ENCODE measurements at places on chromosomes 6 and 20.
A peak's percentile ranks its signal among the peaks of the same experiment; 100 is the strongest.

DNA sequence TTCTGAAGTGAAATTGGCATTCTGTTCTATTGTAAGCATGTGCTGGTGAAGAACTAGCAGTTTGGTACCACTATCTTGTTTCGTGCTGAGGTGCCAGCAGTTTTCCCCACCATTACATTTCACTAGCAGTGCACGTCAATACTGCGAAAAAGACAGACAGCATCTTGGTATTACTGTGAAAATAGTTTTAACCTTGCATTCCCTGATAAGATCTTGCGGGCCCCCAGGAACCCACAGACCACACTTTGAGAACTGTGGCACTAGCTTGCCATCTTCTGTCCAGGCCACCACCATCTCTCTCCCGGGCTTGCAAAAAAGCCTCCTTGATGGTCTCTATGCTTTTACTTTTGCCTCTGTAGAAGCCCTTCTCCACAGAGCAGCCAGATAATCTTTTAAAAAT, 185.7 kb downstream of the BACH2 start:
- DNase-seq, result no peak

DNA sequence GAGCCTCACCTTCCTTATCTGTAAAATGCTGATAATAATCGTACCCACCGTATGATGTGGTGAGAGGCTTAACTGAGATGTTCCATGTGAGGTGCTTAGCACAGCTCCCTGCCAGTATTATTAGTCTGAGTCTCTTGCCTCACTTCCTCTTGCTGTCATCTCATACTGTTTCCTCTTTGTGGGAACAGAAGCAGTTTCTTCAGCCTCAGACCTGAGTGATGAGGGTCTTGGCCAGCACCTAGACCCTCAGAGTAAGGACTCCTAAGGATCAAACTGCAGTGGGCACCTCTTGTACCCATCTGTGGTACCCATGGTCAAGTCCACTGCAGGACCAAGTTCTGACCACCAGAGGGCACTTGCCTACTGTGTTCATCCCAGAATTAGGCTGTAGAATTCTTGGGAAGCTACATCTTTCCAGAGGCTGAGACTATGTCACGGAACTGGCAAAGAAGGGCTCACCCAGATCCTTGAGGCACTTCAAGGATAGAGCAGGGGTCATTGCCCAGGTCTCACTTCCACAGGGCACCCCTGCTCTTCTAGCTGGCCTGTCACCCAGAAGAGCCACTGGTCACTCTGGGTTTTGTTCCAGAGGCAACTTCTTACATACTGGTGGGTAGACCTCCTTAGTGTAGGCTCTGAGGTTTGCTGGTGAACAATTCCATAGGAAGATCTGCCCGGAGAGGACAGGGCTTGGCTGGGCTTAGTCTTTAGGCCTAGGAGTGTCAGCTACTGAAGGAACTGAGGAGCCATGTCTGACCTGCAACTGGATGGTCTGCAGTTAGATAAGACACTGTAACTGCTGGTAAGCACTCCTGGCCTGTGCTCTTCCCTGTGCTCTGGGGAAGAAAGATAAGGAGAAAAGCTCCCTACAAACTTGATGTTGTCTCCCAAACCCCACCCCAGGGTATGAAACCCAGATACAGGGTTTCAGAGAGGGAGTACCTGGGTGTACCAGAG, 20.6 kb upstream of the SGK2 start:
- DNase-seq, result peak; percentile 31

DNA sequence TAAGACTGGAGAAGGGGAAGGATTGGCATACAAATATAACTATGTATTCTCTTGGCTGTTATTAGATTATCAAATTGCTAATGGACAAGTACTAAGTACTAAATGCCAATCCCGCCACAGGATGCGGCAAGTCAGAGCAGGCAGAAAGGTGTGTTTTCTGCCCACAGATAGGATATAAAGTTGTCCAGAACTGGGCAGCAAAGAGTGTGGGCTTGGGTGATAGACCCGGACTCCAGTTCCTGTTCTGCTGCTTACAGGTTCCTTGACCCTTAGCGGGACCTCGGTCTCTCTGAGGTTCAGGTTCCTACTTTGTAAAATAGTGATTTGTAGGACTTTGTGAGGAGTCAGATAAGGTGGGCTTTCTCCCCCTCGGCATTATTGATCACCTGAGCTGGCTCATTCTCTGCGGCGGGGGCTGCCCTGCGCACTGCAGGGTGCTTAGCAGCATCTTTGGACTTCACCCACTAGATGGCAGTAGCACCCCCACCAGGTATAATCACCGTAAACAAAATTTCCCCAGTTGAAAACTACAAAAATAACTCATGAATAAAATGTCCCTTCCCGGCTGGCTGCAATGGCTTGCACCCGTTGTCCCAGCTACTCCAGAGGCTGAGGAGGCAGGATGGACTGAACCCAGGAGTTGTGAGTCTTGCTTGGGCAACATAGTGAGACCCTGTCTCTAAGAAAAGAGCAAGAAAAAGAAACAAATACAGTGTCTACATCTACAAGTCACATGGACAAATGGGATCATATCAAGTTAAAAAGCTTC, 193.1 kb downstream of the DOK5 start:
- no peak for DNase-seq

DNA sequence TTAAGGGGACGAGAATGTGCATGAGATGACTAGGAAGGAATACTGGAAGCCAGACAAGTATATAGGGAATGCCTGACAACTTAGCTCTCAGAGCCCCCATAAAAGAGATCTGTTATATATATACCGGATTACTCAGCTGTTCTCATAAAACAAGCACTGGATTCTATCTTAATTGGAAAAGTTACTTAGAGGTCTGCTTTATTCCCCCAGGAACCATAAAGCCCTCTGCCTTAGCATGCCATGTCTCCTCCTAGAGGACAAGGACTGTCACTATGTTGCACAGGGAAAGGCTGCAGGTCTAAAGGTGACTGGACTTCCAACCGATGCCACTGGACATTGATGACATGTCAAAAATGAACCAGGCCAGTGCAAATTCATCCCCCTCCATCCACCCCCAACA, 6.4 kb downstream of the EXOC2 start:
- no peak for DNase-seq

DNA sequence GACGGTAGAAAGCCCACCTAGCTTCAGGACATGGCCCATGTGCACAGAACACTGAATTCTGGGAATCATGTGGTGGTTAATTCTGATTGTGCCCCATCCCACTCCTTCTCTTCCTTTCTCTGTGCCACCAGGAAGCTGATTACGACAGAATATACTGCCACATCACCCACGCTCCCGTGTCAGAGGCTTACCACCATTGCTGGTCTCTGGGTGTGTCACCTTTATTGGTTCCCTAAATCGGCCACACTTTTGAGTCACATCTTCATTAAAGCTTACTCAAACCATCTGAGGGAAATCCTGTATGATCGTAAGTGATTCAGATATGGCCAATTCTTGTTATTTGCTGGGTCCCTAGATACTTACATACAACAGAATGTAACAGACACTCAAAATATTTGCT, 3.1 kb downstream of the TRMT6 start:
- no peak for DNase-seq

GRCh38 chr6:27144740-27145079, 102.8 kb upstream of the PRSS16 start:
- no peak for DNase-seq

GRCh38 chr6:53805725-53806124, 10.9 kb downstream of the LRRC1 start:
- DNase-seq, result no peak

GRCh38 chr6:135692426-135692825, 159.1 kb upstream of the PDE7B start:
- no peak for DNase-seq

GRCh38 chr20:39839399-39840119, 849.5 kb downstream of the MAFB start:
- no peak for DNase-seq

DNA sequence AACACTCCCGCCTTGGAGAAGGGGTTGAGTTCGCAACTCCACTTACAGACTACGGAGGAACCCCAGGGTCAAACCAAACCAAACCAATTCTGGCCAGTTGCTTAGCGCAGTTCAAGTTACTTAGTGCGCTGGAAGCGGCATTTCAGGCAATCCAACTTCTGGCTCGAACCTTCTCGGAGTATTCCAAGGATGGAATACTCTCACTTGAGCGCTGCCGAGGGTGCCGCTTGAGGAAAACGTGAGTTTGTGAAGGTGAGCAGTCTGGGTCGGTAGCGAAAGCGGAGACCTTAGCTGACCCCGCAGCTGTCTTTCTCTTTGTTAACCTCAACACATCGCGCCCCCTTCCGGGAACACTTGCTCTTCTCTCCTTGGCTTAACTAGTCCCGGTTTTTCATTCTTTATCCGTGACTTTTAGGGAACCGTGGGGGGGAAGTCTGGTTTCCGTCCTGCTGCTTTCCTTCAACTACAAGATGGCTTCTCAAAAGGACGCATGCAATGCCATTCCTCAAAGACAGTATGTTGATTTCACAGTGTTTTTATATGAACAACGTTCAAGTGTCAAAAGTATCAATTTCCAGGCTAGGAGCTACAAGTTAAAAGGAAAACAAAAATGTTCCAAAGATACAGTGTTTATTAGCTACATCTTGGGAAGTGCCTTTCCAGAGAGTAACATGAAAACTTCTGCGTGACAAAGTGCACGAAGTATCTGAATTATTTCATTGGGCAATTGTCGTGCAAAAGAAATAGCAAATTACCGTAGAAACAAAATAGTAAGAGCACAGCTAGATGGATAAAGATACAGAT, 741 bp upstream of the PNISR start:
- DNase-seq, result peak; percentile 97

DNA sequence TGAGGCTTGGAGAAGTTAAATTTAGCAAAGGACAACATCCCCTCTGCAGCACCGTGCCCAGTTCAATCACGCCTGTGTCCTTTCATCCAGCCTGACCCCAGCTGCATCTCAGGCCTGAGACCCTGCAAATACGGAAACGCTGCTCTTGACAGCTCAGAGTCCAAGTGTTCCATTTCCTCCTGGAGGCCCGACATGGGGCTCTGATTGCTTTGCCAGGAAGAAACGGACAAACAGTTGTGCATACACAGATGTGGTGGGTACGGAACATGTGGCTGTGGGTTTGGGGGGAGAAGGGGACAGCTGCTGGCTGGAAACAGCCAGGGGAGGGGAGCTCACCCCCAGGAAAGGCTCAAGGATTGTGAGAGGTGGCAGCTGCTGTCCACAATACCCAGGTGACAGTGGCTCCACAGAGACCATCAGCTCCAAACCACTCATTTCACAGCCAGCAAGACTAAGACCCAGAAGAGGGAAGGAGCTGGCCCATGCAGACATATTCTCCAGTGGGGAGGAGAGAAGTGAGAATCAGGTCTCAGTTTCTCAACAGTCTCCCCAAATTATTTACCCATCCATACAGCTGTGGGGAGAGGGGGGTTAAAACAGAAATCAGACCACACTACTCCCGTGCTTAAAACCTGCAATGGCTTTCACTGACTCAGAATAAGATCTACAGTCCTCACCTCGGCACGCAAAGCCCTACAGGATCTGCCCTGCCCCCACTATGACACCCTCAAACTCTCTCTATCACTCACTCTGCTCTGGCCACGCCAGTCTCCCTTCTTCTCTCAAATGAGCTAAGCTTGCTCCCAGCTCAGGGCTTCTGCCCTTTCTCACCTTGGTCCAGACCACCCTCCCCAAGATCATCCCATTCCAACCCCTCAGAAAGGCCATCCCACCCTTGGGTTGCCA, 89.1 kb downstream of the PREX1 start:
- DNase-seq, result no peak

DNA sequence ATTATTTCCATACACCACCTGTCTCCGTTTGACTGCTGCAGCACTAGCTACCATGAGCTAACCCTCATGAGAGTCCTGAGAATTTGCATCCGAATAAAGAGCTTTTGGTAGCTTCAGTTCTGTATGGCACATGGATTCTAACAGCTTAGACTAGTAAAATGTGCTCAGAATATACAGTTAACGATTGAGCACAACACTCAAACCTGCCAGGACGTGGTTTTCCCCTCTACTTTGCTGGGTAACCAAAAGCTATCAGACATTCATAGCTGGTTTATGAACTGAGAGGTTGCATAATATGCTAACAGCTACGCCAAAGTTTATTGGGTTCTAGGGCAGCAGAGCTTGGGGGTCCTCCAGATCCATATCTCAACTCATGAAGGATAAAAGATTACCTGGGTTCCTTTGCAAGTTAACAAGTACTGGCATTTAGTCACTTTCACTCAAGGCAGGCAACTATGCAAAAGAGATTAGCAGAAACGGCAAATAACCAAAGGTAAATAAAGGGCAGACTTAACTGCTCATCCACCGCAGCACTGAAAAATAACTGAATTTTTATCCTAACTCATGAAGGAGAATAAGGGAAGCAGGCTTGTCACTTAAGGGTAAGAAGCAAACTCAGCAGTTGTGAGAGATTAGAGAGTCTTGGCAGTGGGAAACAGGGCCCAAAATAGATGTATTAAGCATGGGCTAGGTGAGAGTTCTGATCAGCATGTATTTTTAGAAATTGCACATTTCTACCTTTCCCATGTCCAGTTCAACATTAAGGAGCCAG, 29.4 kb downstream of the NUDT3 start:
- DNase-seq, result no peak

GRCh38 chr6:168226061-168226752, 93.4 kb downstream of the DACT2 start:
- DNase-seq, result no peak

- DNase-seq, result no peak
Measured at GRCh38 chr6:125294925-125295324, 6.8 kb downstream of the HDDC2 start.

DNA sequence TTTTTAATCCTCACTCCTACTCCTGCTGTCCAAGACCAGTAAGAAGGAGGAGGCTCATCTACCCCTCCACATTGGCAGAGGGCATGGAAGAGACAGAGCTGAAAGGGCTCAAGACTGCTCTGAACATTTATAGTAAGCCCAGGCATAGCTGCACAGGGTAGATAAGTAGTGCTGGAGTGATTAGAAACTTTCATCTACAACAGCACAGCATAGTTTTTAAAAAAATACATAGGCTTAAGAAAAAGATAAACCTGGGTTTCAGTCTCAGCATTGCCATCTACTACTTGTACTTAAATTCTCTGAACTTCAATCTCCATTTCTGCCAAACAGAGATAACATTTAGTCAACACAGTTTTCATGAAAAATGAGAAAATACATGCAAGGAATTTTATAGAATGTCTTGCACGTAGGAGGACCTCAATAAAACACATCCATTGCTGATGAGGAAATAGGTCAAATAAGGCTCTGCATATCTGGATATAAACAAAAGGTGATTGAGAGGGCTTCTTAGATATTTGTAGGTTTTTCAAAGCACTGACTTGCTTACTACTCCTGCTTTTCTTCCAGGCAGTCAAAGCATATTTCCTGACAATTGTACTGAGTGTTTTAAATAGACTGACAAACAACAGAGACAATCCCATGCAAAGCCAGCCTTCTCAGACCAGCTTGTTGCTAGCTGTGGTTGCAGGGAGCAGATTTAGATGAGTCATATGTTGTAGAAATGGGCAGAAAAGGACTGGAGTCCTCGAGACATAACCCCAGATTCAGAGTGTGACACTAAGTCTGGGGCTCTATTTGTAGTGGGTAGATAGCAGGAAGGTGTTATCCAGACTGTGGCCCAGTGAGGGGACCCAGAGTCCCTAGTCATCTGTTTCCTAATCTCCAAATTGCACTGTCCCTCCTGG, 107.4 kb upstream of the TAB2 start:
- peak; percentile 30 for DNase-seq

DNA sequence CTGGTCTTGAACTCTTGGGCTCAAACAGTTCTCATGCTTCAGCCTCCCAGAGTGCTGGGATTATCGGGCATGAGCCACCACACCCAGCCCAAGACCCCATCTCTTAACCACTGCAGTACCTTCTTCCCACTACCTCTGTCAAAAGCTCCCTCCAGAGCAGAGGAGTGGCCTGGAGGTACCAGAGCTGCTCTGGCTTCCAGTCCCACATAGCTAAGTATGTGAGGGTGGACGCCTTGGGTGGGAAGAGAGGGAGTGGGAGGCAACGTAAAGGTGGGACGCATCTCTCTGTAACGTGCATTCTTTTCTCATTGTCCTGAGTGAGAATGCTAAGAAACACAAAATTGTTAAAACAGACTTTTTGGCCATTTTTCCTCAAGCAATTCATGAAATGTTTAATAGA, 24.5 kb downstream of the TM9SF4 start:
- DNase-seq, result no peak
